ENCODE measurements at places on chromosomes 16 and 17. TPM values are rescaled to one million over a fixed set of nuclear protein-coding genes. Genes with fewer than 3 reads are reported as not detected.

Gene CHP2
- total RNA-seq, result not detected

Gene NDE1
- total RNA-seq, result 30.0 TPM

Gene ZNF469
- total RNA-seq, result 0.23 TPM

Gene PGAP3
- total RNA-seq, result 8.3 TPM

Gene IKZF3
- total RNA-seq, result not detected

Gene JPH3
- not detected for total RNA-seq

Gene PITPNM3
- 0.35 TPM for total RNA-seq

Gene COL1A1
- total RNA-seq, result 1,618 TPM

Gene CCL13
- total RNA-seq, result 2.0 TPM

Gene KRT39
- 0.12 TPM for total RNA-seq

Gene CRYBA1
- total RNA-seq, result not detected

Gene PRSS27
- 0.23 TPM for total RNA-seq

Gene PLA2G10
- total RNA-seq, result not detected

Gene CCL7
- not detected for total RNA-seq

Gene MARVELD3
- not detected for total RNA-seq

Gene SNX20
- total RNA-seq, result not detected

Gene CARD14
- total RNA-seq, result under 0.01 TPM
